ENCODE measurements at places on chromosomes 2 and 18.

DNA sequence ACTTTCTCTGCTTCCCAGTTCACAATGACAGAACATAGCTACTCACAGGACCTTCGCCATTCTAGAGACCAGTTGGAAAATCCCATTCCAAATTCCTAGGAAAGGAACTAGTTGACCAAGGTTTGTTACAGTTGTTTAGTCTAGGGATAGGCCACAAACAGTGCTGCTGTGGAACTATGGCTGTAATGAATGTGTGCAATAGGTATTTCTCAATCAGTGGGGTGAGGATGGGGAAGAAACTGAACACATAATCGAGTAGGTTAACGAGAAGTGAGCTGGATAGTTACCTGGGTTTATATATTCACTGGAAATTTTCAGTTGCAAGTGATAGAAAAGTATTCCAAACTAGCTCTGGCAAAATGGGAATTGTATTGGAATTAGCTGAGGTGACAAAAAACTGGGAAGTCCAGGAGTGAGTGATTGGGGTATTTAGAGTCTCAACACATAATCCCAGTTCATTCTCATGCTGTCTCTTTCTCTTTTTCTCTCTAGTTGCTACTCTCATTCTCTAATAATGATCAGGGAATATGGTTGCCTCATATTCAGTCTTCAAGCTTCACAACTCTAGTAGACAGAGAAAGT, 18.2 kb upstream of the HMSD start:
- no peak overlapping the region for H3K27ac ChIP-seq
- no peaks in the 10 kb centered on the region for H3K27me3 ChIP-seq
- H3K4me1 ChIP-seq = peaks cover under 1% of the 10 kb centered on the region
- H3K36me3 ChIP-seq = no peaks in the 10 kb centered on the region
- no peak overlapping the region for H3K4me3 ChIP-seq

- H3K27ac ChIP-seq = no peak overlapping the region
- H3K36me3 ChIP-seq = no peaks in the 10 kb centered on the region
- no peak for DNase-seq
- H3K4me3 ChIP-seq = no peak overlapping the region
- no peaks in the 10 kb centered on the region for H3K27me3 ChIP-seq
Measured at GRCh38 chr2:19868224-19868623, 33.6 kb downstream of the TTC32 start.

GRCh38 chr2:113973810-113974209, 83.9 kb downstream of the ACTR3 start:
- H3K27me3 ChIP-seq = no peaks in the 10 kb centered on the region
- H3K4me3 ChIP-seq = no peak overlapping the region
- H3K36me3 ChIP-seq = no peaks in the 10 kb centered on the region
- H3K4me1 ChIP-seq = peaks cover 19% of the 10 kb centered on the region

GRCh38 chr2:147236601-147237000, 608.2 kb upstream of the ACVR2A start:
- H3K4me1 ChIP-seq = no peaks in the 10 kb centered on the region
- H3K27me3 ChIP-seq = no peaks in the 10 kb centered on the region
- DNase-seq = no peak
- no peak overlapping the region for H3K4me3 ChIP-seq
- H3K27ac ChIP-seq = no peak overlapping the region

- no peak overlapping the region for H3K27ac ChIP-seq
- no peaks in the 10 kb centered on the region for H3K27me3 ChIP-seq
- DNase-seq = no peak
- no peak overlapping the region for H3K4me3 ChIP-seq
- H3K4me1 ChIP-seq = peaks cover 10% of the 10 kb centered on the region
Measured at GRCh38 chr2:160141419-160141818, 58.7 kb downstream of the ITGB6 start.

DNA sequence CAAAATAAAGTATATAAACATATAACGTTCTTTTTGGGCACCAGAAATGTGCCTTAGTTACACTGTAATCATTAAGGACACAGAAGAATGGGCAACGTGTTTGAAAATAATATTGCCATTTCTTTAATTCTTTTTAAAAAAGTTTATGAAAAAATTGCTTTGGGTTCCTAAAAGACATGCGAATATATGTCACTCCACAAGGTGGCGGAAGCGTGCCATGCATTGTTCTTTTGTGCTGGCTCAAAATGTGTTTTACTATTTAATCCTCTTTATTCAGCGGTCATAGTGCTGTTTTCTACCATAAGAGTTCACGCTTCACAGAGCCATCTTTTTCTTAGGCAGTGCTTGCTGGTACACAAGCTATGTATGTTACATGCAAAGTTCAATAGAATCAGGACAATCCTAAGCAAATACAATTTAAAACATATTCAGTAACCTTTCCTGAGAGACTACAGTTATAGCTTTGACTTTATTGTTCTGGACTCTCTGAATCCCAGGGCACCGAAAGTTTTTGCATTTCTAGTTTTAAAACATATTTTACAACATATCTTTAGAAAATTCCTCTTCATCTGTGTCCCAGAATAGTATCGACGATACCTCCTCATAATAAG, 147.8 kb upstream of the ERBB4 start:
- no peak overlapping the region for H3K4me3 ChIP-seq
- H3K36me3 ChIP-seq = no peaks in the 10 kb centered on the region
- no peak overlapping the region for H3K27ac ChIP-seq
- peaks cover 3% of the 10 kb centered on the region for H3K4me1 ChIP-seq
- peak; percentile 67 for DNase-seq
- no peaks in the 10 kb centered on the region for H3K27me3 ChIP-seq

DNA sequence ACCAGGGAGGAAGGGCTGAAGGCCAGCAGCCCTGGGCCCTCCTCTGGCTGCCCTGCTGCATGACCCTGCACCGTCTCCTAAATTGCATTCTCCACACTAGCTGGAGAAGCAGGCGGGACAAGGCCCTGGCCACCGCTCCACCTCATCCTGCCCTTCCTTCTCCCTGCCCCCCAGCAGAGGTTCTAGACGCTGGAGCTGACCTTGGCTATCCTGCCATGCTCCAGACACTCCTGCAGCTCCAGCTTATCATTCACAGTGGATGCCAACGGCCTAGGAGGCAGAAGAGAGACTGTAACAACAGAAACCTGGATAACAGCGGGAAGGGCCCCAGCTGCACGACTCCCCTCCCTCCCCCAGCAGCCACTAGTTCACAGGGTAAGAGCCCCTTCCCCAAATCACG, 68.4 kb upstream of the POMC start:
- no peaks in the 10 kb centered on the region for H3K4me1 ChIP-seq
- no peak overlapping the region for H3K27ac ChIP-seq
- no peaks in the 10 kb centered on the region for H3K27me3 ChIP-seq
- DNase-seq = no peak

- no peaks in the 10 kb centered on the region for H3K4me1 ChIP-seq
- no peak overlapping the region for H3K4me3 ChIP-seq
- H3K36me3 ChIP-seq = no peaks in the 10 kb centered on the region
Measured at GRCh38 chr2:122634256-122634655, 878.8 kb downstream of the TSN start.

- H3K4me3 ChIP-seq = no peak overlapping the region
- peak overlapping the region; percentile 59 for H3K27ac ChIP-seq
- H3K27me3 ChIP-seq = no peaks in the 10 kb centered on the region
- peak; percentile 78 for DNase-seq
Measured at GRCh38 chr2:241064008-241064801, 37.9 kb downstream of the MTERF4 start.

DNA sequence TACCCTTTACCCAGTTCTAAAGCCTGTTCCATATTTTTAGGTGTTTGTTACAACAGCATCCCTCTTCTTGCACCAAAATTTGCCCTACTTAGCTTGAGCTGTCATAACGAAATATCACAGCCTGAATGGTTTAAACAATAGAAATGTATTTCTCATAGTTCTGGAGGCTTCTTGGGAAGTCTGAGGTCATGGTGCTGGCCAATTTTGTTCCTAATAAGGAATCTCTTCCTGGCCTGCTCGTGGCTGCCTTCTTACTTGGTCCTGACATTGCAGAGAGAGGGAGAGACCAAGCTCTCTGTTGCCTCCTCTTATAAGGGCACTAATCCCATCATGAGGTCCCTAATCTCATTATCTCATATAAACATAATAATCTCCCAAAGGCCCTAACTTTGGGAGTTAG, 267.8 kb downstream of the PID1 start:
- H3K27ac ChIP-seq = no peak overlapping the region
- H3K36me3 ChIP-seq = no peaks in the 10 kb centered on the region
- no peak overlapping the region for H3K4me3 ChIP-seq
- H3K4me1 ChIP-seq = no peaks in the 10 kb centered on the region
- H3K27me3 ChIP-seq = no peaks in the 10 kb centered on the region

DNA sequence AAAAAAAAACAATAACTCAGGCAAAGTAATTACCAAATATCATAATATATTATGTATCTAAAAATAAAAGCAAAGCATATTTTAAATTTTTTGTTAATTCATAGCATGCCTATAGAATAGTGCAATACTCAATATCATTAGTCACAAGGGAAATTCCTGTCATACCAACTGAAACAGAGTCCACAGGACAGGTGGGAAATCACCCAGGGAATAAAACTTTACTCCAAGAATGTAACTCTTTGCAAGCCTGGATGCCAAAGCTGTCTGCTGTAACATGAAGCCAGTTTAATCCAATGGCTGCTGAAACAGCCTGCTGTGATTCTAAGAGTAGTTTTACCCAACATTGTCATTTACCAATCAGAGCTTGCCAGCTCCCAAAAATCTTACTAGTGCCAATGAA, 40.0 kb upstream of the SULT1C3 start:
- no peaks in the 10 kb centered on the region for H3K4me1 ChIP-seq
- DNase-seq = no peak
- H3K4me3 ChIP-seq = no peak overlapping the region
- no peaks in the 10 kb centered on the region for H3K36me3 ChIP-seq
- H3K27ac ChIP-seq = no peak overlapping the region
- H3K27me3 ChIP-seq = no peaks in the 10 kb centered on the region

GRCh38 chr2:79432731-79433146, 80.1 kb upstream of the CTNNA2 start:
- no peaks in the 10 kb centered on the region for H3K36me3 ChIP-seq
- no peak overlapping the region for H3K27ac ChIP-seq
- peak; percentile 51 for DNase-seq
- H3K27me3 ChIP-seq = no peaks in the 10 kb centered on the region

DNA sequence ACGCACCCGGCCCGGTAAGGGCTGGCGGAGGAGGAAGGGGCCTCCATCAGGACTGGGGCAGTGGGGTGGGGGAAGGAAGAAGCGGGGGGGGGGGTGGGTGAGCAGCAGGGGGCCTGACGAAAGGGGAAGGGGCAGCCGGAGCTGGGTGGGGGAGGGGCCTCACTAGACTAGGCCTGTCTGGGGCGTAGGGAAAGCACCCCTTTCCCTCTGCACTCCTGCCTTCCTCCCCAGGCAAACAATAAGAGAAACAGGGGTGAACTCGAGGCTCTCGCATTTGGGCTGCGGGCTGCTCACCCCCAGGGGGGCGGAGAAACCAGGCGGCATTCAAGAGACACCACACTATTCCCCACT, 82.7 kb upstream of the POMC start:
- peak overlapping the region; percentile 90 for H3K27ac ChIP-seq
- peaks cover 8% of the 10 kb centered on the region for H3K36me3 ChIP-seq
- no peaks in the 10 kb centered on the region for H3K27me3 ChIP-seq
- no peak for DNase-seq
- H3K4me1 ChIP-seq = peaks cover 14% of the 10 kb centered on the region

GRCh38 chr2:168772704-168773103, 29.7 kb upstream of the NOSTRIN start:
- H3K4me1 ChIP-seq = peaks cover 26% of the 10 kb centered on the region
- no peaks in the 10 kb centered on the region for H3K27me3 ChIP-seq
- no peaks in the 10 kb centered on the region for H3K36me3 ChIP-seq

- no peak overlapping the region for H3K27ac ChIP-seq
- no peaks in the 10 kb centered on the region for H3K36me3 ChIP-seq
- no peak overlapping the region for H3K4me3 ChIP-seq
- no peaks in the 10 kb centered on the region for H3K27me3 ChIP-seq
Measured at GRCh38 chr18:8423051-8423557, 186.1 kb upstream of the RAB12 start.

DNA sequence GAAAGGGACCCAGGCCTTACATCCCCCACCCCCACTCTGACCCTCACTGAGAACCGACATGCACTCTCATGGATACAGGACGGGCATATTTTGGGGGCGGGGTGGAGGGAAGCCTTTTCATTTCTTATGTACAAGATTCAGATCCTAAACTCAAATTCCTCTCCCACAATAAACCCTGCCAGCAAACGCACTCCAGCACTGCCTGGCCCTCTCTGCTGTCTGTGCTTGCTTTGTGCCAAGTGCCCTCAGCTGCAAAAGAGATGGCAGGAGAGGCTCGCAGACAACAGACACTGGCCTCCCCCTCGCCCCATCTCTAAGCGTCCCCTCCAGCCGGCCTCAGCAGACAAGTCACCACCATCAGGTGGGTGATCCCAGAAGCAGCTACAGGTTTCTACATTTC, 42.4 kb downstream of the FAM168B start:
- no peak overlapping the region for H3K27ac ChIP-seq
- H3K27me3 ChIP-seq = no peaks in the 10 kb centered on the region
- no peak for DNase-seq
- H3K4me3 ChIP-seq = no peak overlapping the region
- no peaks in the 10 kb centered on the region for H3K4me1 ChIP-seq

DNA sequence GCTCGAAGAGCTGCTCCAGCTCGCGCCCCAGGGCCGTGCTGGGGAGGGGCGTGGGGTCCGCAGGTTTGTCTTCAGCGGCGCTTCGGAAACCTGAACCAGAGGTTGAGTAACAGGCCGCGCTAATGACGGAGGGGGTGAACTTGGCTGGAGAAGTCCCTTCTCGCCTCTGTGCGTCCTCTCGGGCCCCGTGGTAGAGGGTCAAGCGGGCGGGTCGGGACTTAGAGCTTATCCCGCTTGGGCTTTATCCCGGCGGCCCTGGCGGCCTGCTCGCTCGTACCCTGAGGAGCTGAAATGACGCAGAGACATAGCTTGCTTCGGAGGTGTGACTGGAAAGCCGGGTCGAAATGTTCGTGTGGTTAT, 479 bp downstream of the RNMT start:
- H3K4me1 ChIP-seq = peaks cover 31% of the 10 kb centered on the region
- H3K27ac ChIP-seq = peak overlapping the region; percentile 92
- DNase-seq = peak; percentile 53

- no peaks in the 10 kb centered on the region for H3K4me1 ChIP-seq
- no peak overlapping the region for H3K4me3 ChIP-seq
- no peaks in the 10 kb centered on the region for H3K36me3 ChIP-seq
- no peaks in the 10 kb centered on the region for H3K27me3 ChIP-seq
- no peak overlapping the region for H3K27ac ChIP-seq
- no peak for DNase-seq
Measured at GRCh38 chr2:46805401-46805951, 110.1 kb downstream of the MCFD2 start.

DNA sequence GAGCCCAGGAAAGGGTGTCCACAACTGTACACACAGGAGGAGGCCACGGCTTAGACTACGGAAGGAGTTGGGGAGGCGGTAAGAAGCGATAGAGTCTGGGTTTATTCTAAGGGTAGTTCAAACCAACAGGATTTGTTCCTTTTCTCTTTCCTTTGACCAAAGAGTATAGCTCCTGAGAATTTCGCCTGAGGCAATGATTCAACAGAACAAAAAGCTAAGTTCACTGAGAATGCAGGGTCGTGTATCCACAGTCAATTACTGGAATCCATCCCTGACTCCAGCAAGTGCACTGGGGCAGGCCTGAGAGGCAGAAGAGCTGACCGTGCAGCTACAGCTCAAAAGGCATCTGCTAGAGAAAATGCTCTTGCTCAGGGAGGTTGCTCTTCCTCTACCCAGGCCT, 140.9 kb downstream of the TFCP2L1 start:
- DNase-seq = no peak
- H3K27me3 ChIP-seq = no peaks in the 10 kb centered on the region
- H3K4me3 ChIP-seq = no peak overlapping the region
- no peaks in the 10 kb centered on the region for H3K36me3 ChIP-seq

All from body of pancreas (tissue), 4 donors.